ENCODE measurements at places on chromosomes 4 and X.

DNA sequence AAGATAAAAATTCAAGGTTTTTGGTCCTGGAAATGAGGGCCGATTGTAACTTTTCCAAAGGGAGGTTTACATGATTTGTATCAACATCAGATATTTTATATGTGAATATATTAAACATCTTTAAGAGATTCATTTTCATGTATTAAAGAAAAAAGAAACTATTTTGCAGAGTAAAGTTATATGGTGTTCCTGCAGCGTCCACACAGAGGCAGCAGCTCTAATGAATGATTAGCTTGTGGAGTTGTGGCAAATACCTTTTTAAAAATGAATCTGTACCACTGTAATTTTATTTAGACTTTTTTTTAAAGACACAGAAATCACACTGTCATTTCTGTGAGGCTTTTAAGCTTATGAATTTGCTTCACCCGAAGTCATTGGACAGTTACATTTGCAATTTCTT is 25.6 kb upstream of the FHDC1 start:
- no peak for DNase-seq

DNA sequence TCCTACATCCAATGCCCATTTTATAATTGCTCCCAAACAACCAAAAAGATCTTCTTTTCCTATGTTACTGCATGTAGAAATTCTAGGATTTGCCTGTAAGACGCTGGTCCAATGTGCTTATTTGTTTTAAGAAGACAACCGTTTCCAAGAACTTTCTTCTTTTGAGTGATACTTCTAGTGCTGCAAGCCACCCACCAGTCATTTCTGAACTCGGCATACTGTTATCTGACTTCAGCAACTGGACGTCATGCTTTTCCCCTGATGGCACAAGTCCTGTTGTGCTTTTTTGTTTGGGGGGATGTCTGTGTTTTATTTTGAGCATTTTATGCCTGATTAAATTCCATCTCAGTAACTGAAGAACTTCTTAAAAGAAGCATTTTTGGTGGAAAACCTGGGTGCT is 16.0 kb upstream of the RAP1GDS1 start:
- DNase-seq, result no peak

- DNase-seq, result peak; percentile 9
These were observed 620.0 kb downstream of the BCOR start for GRCh38 chrX:39477762-39478120.

GRCh38 chrX:129846716-129847115 is 3.0 kb upstream of the ZDHHC9 start:
- DNase-seq, result peak; percentile 3

DNA sequence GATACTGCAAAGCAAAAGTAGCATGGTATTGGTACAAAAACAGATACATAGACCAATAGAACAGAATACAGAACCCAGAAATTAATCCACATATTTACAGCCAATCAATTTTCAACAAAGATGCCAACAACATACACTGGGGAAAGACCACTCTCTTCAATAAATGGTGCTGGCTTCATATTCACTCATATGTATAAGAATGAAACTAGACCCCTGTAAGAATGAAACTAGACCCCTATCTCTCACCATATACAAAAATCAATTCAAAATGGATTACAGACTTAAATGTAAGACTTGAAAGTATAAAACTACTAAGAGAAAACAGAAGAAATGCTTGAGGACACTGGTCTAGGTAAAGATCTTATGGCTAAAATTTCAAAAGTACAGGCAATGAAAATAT is 19.3 kb downstream of the TLR6 start:
- DNase-seq, result no peak
